ENCODE measurements at places on chromosomes 7 and 10.

- DNase-seq: peak; percentile 62
Observed at GRCh38 chr10:102627736-102628293, 16.5 kb upstream of the TRIM8 start.

DNA sequence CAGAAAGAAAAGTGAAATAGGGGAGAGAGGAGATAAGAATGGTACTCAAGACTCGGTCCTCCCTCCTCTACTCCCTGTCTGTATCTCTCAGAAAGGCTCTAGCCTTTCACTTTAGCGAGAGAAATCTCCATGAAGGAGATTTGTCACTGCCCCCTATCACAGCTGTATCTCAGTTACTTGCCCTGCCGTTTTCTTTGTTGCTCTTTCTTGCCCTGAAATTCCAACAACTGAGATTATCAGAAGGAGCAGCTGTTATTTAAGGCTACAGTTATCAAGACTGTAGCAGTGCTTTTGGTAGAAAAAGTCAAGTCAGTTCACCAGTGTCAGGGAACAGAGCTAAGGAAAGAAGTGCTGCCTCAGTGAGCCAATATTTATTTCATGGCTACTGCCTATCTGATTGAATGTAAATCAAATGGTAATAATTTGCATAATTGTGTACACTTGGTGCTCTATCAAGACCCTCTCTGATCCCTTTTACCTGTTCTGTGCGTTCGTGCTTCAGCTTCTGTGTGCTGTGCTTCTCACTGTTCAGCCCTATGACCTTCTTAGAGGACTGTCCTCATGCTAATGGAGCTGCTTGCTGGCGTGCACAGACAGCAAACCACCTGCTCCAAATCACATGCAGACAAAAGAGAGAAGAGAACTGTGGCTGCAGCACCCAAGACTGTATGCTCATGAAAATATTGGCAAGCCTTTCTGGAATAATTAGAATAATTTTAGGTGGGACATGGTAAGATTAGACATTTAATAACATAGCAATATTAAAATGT, 180.2 kb upstream of the FAM3C start:
- DNase-seq: no peak

DNA sequence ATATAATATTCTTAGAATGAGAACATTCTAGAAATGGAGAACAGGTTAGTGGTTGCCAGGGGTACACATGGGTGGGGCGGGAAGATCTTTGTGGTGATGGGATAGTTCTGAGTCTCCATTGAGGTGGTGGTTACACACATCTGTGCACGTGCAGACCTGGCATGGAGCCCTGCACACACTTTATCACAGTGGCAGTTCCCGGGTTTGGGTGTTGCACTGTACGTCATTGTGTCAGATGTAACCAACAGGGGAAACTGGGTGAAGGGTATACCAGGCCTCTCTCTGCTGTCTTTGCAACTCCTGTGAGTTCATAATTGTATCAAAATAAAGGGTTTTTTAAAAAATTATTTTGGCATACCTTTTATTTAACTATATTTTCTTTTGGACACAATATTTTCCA, 51.1 kb downstream of the LMTK2 start:
- no peak for DNase-seq

- DNase-seq: no peak
Observed at GRCh38 chr7:142587578-142588191, 161.6 kb upstream of the PRSS1 start.

All from lower lobe of right lung (tissue), 2 donors.